ENCODE measurements at places on chromosomes 13 and 19.

DNA sequence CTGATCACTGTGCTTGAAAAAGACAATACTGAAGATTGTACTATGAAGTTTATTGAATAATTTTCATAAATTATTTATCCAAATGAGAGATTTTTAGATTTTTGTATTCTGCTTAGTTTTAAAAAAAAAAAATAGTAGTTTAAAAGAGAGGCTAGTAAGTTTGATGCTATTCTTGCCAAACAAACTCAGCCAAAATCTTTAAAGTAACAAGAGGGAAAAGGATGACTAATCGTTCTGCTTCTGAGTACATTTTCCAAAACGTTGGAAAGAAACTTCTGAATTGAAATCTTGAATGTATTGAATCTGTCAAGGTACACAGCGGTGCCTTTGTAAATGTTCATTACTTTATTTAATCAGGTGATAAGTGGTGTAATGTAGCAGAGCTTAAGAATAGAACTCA is 34.4 kb downstream of the NUP58 start:
- no peak for DNase-seq

GRCh38 chr19:47240996-47241918 is 10.3 kb upstream of the BBC3 start:
- DNase-seq, result peak; percentile 32

DNA sequence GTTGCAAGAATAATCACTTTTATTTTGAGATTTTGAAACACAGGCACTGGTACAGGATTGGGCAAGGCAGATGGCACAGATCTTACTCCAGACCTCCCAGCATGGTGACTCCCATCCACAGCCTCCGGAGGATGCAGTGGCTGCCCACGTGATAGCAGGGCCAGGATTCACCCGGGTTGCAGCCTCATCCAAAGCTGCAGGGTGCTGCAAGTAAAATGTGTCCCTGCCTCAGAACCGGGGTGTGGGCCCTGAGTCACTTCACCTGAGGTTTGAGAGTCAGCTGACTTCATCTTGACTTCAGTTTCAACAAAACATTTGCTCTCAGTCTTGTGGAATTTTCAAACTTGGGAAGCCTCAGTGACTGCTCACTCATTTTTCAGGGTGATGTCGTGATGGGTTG is 201.9 kb downstream of the FGF9 start:
- DNase-seq, result no peak

- no peak for DNase-seq
Measured at GRCh38 chr19:10432736-10433130, 12.4 kb downstream of the PDE4A start.

- no peak for DNase-seq
Measured at GRCh38 chr13:71516521-71516920, 350.5 kb downstream of the DACH1 start.

DNA sequence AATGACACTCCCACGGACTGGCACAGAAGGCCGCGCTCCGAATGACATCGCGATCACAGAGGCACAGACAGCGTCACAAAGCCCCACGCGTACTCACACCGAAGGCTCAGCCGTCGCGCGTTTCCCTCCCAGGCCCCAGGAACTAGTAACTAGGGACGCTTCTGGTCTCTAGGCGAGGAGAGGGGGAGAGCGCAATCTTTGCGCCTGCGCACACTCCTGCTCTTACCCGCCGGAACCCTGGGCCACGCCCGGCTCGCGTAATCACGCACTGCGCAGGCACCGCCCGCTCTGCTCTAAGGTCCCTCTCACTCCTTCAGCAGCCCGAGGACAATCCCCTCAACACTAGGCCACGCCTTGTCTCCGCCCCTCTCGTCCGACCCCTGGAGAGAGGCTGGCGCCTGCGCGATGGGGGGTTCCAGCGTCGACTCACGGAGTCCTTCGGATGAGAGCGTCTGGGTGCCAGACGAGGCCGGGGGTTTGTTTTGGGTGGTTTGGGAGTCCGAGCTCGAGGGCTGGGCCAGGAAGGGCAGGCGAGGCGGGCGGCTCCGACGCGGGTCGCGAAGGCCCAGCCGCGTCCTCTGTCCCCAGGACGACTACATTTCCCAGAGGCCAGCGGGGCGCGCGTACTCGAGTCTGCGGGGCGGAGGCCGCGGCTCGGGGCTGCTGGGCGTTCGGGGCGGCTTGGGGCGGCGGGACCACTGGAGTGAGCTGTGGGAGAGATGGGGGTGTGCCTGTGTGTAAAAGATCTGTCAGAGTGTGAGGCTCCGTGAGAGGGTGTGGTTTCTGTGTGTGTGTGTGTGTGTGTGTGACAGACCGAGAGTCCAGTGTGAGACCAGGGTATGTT is at the start of gene ZNF471:
ZNF471 (plus strand) TSS at position 410 of the 844 bp plus-strand sequence. CDS start 3,717 bp downstream, outside the sequence.
- peak; percentile 100 for DNase-seq

DNA sequence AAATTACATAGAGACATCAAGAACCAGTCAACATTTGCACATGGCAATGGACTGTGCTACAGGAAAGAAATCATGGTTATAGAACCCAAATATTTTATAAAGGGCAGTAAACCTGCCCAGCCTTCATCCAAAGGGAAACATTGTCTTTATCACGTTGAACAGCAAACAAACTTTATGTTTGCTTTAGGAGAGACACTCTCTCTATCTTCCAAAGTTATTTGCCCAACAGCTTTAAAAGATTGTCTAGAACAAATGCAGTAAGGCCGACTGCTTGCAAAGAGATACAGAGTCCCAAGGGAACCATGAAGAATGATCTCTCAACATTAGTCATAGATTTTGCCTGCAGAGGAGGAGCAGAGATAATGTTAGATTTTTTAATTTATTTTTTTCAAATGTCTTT is 1323.5 kb upstream of the SLC10A2 start:
- DNase-seq, result no peak

- peak; percentile 30 for DNase-seq
Measured at GRCh38 chr19:16325641-16326400, 1.2 kb downstream of the KLF2 start.

- DNase-seq, result no peak
Measured at GRCh38 chr13:29548722-29549121, 46.8 kb downstream of the SLC7A1 start.

DNA sequence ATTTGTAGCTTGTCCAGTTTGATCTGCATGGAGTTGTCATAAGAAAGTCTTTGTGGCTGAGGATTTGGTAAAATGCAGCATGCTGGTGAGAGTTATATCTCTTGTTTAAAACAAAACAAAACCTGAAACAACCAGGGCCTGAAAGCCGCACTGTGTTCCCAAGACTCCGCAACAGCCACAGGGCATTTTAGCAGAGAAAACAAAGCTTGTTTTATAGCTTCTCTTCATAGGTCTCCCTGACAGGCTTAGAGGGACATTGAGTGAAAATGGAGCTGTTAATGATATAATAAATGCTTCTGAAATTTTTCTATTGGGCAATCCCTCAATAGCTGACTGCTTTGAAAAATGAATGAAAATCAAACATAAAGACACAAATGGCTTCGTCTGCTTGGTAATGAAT is 148.7 kb upstream of the RNF113B start:
- no peak for DNase-seq
